ENCODE measurements at places on chromosomes 1 and 21.

- DNase-seq: no peak
Observed at GRCh38 chr1:34053660-34054059, 111.4 kb downstream of the CSMD2 start.

DNA sequence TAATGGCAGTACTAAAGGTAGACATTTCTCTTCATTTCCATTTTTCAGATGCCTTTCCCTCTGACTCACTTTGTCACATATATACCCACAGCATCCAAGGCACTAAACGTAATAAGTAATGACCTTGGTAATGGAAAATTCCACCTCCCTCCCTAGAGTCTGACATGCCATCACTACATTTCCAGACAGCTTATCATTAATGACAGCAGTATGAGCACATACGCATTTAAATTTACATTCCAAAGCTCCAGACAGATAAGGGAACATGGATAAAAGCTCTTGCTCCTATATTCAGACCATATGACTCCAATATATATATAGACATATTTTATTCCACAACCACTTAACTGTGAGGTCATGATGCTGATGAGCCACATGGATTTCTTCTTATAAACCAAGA, 191.7 kb upstream of the GORAB start:
- no peak for DNase-seq

GRCh38 chr1:53350853-53351767, 23.2 kb upstream of the LRP8 start:
- no peak for DNase-seq

DNA sequence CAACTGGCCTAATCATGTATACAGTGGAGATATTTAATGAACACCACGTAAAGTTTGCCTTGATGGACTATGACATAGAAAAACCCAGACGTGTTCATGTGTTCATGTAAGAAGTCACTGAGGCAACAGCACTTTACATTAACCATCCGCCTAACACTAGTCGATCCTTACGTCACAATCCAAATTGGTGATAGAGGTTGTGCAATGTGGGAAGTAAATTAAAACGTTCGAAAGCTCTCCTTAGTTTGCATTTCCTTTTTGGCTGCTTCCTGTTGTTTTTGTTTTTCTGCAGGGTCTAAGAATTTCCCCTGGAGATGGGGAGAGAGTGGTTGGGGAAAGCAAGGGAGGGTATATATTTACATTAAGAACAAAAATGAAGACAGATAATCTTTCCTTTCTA, 587.5 kb upstream of the ADGRL2 start:
- no peak for DNase-seq

GRCh38 chr1:224064150-224064549, 49.8 kb upstream of the FBXO28 start:
- DNase-seq: no peak

GRCh38 chr1:37439349-37439995, 34.9 kb upstream of the ZC3H12A start:
- no peak for DNase-seq

GRCh38 chr21:42216726-42217572, 2.0 kb upstream of the ABCG1 start:
- DNase-seq: no peak

DNA sequence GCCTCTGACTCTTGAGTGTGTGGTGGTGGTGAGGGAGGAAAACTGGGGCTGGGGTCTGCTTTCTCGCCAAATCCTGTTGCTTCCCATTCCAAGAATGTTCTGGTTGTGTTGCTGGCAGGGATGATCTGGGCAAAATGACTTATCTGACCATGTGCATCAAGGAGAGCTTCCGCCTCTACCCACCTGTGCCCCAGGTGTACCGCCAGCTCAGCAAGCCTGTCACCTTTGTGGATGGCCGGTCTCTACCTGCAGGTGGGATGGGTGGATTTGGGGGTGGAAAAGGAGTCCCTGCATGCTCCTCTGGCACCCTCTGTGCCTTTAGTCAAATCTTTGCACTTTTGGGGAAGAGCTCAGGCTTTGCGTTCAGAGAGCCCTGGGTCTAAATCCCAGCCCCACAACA, 18.1 kb downstream of the CYP4B1 start:
- DNase-seq: no peak

GRCh38 chr1:156691665-156692440, 13.5 kb downstream of the CRABP2 start:
- no peak for DNase-seq

DNA sequence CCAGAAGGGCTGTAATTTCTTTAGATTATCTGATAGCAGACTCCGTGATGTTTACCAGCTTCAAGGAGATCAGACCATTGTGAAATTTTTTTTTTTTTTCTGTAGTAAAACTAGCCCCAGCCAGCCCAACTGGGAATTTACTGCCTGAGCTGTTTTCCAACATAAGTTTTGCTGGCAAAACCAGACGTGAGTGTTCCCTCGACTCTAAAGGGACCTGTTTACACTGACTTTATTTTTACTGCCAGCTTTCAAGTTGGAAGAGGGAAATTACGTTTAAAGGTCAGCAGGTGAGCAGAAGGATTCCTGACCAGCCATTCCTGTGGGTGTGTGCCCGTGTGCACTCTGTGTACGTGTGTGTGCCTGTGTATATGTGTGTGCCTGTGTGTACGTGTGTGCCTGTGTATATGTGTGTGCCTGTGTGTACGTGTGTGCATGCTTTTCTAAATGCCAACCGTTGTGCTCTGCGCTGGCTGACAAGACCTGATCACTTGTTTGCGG, 374 bp downstream of the MAB21L3 start:
- DNase-seq: no peak

GRCh38 chr1:35674111-35674510, 32.8 kb upstream of the PSMB2 start:
- DNase-seq: no peak

- no peak for DNase-seq
Observed at GRCh38 chr1:42845866-42846256, 552 bp upstream of the ZNF691 start.

GRCh38 chr1:147560765-147561471, 19.6 kb downstream of the BCL9 start:
- DNase-seq: no peak

- no peak for DNase-seq
Observed at GRCh38 chr1:159917533-159918351, 7.6 kb downstream of the TAGLN2 start.

DNA sequence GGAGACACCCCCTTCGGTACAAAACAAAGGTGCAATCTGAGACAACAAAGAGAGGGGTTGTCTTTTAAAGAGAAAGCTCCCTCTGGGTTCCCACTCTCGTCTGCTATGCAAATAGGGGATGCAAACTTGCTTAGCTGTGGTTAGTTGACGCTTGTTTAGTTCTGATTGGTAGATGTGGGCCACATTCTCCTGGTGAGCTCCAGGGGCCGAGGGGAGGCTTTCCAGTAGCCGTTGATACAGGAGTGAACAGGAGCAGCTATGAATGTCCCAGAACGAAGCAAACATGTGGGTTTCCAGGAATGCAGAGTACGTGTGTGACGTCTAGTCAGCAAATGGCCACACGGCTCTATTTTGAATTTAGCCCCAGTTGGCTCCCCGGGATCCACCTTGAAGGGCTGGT, 14.7 kb downstream of the TFF2 start:
- no peak for DNase-seq

- no peak for DNase-seq
Observed at GRCh38 chr21:17763288-17764037, 55.7 kb downstream of the C21orf91 start.

GRCh38 chr1:240967070-240967724, 355.2 kb upstream of the GREM2 start:
- DNase-seq: no peak

DNA sequence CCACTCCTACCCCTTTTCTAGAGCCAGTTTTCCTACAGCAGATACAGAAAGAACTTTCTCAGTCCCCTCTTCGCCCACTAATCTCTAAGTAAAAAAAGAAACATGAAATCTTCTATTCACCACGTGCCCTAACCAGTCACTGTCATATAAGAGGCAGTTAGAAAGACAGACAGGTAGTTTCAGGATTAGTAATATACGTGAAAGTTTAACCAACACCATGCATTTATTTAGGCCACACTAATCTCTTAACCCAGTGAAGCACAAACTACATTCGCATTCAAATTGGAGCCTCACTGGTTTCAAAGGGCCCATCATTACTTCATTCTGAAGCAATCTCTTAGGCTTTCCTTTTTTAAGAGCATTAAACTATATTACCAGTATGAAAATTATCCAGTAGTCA, 10.1 kb downstream of the GPATCH2 start:
- DNase-seq: no peak

- DNase-seq: no peak
Observed at GRCh38 chr1:90198616-90199332, 203.9 kb downstream of the ZNF326 start.

DNA sequence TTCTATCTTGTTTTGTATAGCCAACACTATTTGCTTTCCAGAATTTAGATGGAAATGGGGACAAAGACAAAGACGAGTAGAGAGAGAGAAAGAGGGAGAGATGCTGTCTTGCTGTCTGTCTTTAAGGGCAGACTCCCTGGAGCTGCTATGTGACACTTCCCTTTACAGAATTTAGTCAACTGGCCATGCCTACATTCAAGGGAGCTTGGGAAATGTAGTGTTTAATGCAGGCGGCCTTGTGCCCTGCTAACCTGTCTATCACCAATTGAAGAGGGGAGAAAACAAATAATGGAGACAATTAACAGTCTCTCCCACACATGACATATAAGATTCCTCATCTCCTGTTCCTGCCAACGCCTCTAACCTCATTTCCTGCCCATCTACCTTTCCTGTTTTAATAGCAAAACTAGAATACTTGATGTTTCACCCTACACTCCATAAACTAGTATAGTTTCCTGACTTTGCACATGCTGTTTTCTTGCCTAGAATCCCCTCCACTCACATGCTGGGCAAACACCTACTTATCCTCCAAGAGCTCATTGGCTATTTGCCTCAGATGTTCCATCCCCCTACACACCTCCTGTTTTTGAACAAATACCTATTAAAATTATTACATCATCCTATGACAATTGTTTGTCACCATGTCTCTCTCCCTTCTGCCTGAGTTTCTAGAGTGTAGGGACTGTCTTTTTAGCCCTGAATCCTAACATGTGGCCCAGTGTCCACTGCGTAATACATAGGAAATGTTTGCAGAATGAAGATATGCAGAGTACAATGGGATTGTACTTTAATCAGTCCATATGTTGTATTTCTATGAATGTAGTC, 117.2 kb downstream of the SLC25A24 start:
- no peak for DNase-seq

DNA sequence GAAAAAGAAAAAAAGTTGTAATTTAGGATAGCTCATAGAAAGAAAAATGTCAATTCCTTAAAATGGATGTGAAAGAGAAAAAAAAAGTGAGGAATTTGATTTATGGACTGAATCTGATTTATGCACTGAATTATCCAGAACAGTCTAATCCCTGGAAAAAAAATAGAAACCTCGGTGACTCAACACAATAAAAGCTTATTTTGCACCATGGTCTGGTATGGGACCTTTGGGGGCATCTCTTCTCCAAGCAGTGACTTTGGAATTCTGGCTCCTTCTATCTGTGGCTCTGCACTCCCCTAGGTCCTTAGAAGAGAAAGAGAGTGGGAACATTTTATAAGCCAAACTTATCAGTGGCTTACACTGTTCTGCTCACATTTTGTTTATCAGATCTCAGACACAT, 471.7 kb upstream of the B3GALT2 start:
- no peak for DNase-seq

DNA sequence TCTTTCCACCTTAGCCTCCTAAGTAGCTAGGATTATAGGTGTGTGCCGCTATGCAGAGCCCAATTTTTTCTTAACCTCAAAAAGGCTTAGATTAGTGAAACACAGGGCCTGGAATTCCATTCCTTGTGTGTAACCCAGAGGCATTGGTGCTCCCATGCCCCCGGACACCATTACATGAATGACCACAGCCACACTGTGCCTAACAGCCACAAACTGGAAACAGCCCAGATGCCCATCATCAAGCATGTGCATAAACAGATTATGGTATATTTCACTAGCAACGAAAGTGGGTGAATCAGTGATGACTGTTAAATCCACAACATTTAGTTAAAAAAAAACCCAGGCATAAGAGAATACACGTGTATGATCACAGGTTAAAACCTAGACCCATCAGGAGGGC, 24.4 kb downstream of the ADAM30 start:
- no peak for DNase-seq

DNA sequence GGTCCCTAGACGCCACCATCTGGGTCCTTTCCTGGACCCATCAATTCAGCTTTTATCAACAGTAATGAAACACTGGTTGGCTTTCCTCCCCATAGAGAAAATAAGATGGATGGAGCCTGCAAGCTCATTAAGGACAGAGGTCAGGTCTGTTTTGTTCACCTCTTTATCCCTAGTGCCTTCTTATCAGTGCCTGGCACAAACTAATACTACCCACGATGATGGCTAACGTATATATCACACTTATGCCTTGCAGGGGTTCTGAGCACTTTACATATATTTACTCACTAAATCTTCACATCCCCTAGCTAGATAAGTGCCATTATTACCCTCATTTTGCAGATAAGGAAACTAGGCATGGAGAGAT, 5.1 kb upstream of the UBXN10 start:
- DNase-seq: no peak

DNA sequence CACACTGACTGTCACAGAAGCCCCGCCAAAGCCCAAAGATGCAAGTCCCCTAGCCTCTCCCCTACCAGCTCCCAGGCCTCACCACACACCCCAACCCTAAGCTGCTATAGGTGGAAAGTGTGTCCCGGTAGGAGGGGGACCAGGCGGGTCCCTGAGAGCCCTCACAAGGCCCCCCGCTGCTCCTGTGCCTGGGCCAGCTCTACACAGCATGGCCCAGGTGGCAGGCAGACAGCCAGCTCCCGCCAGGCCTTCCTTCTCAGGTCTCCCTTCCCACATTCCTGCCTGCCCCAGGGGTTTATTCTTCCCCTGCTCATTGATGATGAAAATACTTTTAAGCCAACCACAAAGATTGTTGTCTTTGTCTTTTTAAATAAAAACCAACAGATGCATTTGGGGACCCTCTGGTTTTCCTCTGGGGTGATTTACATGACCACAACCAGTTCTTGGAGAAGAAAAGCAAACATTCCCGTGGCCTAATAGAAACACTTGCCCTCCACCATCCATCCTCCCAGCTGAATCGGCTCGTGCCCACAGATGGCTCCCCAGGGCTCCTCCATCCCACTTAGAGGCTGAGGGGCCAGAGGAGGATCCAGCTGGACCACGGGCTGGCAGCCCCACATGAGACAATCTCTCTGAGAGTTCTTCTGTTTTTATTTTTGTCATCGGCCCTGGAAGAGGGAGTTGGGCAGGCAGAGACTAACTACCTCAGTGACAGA, 93.1 kb downstream of the DMRTB1 start:
- no peak for DNase-seq

DNA sequence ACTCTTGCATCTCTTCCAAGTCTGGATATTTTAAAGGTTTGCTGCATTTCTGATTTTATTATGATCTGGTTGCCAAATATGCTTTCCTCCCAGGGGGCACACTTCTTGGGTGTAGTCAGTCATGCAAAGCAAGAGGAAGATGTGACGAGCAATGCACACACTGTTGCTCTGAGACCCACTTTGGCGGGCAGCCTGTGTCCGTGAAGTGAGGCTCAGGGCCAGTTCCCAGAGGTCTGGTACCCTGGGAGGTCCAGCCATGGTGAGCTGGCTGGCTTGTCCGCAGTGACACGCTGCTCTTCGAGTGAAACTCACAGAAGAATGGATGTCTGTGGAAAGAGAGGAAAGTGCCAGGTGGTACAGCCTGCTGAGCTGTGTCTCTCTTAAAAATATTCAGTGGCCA, 52.8 kb upstream of the EDN2 start:
- DNase-seq: no peak

- DNase-seq: no peak
Observed at GRCh38 chr1:19346026-19346425, 33.9 kb downstream of the SLC66A1 start.
